Right cardiac atrium (tissue), 5 donors: ENCODE measurements at places on chromosomes 5 and 9. TPM values are rescaled to one million over a fixed set of nuclear protein-coding genes. Genes with fewer than 3 reads are reported as not detected.

Gene PDE8B
- total RNA-seq = 71.2 TPM

Gene SPATA31E1
- not detected for total RNA-seq

Gene MOB3B
- total RNA-seq = 2.0 TPM

Gene PCDHA10
- total RNA-seq = 0.59 TPM

DNA sequence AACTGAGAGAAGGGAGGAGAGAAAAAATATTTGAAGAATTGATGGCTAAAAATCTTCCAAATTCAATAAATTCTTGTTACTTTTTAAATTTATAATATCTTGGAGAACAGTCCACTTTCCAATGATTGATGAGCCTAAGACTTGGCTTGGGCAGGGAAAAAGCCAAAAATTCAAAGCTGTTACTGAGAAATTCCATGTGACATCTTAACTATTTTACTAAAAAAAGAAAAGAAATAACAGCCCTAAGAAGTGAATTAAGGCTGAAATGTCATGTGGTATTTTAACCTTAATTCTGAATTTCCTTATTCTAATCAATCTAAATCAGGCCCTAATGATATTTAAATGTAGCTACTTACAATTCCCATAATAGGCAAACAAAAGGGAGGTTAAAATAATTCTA is 53.4 kb downstream of the CETN3 start:
- no peak for DNase-seq

GRCh38 chr9:137817236-137818200 is 60.1 kb upstream of the CACNA1B start:
- DNase-seq = no peak

GRCh38 chr9:116391306-116391900 is 237.8 kb downstream of the PAPPA start:
- DNase-seq = no peak

- no peak for DNase-seq
These were observed 170.9 kb downstream of the TMEM38B start for GRCh38 chr9:105865285-105865684.

GRCh38 chr5:147310059-147310704 is 75.4 kb downstream of the STK32A start:
- peak; percentile 67 for DNase-seq
